NCI-H1105 (cell line): ENCODE measurements at places on chromosomes 1 and 21.

- no peak for DNase-seq
Measured at GRCh38 chr21:46079352-46080170, 18.4 kb upstream of the COL6A2 start.

DNA sequence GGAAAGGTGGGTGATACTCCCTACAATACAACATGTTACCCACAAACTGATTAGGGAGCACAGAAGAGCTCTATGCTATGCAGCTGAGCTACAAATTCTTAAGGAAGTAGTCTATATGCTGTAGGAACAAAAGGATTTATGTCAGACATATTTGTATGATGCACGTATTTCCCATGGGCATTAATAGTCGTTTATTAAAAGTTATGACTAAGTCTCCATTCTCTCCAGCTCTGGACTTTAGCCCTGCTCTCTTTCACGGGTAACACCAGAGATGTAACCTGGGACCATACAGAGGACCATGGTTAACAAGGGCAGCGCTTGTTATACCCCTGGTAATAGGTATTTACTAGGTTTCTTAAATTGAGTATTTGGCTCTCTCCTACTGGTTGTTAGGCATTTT is 168.2 kb upstream of the C1orf105 start:
- DNase-seq, result no peak

GRCh38 chr1:178501705-178502329 is 5.1 kb upstream of the CLEC20A start:
- DNase-seq, result peak; percentile 51

DNA sequence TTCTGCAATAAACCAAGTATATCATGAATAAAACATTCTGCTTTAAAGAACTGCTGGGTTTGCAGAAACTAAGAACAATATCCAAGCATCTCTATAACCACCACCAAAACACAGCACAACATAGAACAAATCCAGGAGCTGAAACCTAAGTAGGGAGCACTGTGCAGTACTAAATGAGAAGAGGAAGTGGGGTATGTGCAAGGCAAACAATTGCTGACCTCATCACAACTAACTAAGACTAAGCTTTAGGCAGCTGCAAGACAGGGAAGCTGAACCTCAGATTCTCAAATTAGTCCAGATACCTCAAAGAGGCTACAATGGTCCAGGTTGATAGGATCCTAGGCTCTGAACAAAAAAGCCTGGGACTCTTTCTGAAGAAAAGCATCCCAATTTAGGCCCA is 172.6 kb downstream of the SLC44A5 start:
- no peak for DNase-seq

DNA sequence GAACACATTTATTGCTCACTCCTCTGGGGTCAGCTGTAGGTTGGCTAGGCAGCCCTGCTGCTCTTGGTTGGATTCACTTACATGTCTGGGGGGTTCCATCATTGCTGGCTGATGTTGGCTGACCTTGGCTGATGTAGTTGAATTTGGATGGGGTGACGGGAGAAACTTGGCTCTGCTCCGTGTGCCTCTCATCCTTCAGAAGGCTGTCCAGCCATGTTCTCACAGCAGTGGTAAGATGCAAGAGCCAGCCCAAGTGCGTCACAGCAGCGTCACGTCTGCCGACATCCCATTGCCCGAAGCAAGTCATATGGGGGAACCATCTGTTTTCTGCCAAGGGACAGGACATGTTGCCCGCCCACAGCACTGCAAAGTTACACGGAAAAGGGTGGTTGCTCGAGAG is 613.5 kb downstream of the MATN1 start:
- DNase-seq, result no peak

DNA sequence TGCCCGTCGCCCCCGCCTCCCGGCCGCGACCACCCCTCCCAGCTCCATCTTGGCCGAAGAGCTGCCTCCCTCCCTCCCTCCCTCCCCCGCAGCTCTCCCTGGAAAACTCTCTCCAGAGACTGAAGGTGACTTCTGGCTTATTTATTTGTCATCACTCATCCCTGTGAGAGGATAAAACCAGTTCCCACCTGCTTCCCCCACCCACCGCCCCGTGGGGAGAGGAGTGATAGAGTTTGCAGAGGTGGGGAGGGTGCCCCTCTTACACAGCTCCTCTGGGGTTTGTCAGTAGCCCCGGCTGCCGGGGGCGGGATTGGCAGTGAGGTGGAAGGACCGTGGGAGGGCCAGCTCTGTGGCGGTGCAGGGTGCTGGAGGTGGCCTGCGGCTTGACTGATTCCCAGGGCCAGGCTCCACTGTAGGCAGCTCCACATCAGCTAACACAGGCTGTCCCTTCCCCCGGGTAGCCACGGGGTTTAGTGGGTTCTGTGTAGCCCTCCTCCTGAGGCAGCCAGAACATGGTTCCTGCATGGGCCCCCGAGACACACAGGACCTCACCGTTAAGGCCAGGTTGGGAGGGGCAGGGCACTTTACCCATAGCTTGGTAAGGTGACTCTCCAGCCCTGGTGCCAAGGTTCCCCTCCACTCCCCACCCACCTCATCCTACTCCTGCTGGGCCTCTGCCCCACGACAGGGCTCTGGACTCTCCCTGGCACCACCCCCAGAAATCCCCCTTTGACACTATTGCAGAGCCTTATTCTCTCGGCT is 62.2 kb downstream of the ELK4 start:
- DNase-seq, result no peak

DNA sequence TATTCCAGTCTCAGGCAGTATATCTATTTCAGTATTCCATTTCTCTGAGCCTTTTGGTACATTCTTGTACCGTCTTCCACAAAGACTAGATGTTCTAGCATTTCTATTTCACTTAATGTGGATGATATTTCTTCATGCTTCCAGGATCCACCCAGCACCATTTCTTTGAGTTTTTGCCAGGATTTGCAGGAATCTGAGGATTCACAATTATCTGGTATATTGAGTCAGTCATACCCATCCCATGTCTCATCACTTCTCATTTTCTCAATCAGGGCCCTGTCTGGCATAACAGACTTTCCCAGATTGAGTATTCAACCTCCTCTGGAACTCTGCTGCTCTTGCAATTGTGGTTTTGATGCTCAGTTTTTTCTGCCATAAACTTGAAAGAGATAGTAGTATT is 20.9 kb upstream of the COL11A1 start:
- DNase-seq, result no peak

DNA sequence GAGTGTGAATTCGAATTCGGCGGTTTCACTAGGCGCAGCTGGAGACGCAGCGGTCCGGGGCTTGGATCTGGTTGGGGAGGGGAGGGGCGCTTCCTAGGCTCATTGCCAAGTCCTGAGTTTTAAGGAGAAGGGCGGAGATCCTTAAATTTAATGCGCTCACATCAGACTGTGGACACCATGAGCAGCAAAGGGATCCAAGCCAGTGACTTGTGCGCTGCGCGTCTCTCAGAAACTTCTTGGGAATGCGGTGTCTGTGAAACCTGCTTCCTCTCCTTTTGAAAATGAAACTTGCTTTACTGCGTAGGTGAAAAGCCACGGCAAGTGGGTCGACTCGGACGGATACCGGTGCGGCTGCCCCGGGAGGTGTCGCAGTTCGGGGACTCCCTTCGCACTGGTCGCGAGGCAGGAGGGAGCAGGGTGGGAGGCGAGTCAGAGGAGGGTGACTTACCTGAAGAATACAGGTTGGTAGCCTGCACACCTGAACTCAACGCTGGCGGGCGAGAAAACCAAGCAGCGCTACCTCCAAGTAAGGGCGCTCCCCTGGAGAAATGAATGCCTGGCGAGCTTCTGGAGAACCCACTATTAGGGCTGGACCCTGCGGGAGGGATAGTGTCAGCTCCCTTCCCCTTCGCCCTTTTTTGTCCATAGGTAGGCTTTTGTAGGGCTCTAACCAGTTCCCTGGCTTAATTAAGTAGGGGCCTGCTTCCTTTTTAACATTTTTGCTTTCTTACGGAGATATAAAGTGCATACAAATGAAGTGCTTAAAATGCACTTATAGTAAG is 992 bp downstream of the TENT5C start:
- DNase-seq, result no peak

GRCh38 chr1:84502927-84503326 is 3.3 kb upstream of the SPATA1 start:
- DNase-seq, result no peak

DNA sequence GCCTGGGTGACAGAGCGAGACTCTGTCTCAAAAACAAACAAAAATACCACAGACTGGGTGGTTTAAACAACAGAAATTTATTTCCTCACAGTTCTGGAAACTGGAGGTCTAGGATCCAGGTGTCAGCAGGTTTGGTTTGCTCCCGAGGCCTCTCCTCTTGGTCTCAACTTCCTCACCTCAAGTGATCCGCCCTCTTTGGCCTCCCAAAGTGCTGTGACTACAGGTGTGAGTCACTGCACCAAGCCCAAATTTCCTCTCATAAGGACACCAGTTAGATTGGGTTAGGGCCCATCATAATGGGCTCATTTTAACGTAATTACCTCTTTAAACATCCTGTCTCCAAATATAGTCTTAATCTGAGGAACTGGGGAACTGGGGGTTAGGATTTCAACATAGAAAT is 35.5 kb downstream of the MFSD2A start:
- no peak for DNase-seq

GRCh38 chr1:31920956-31921355 is 17.2 kb downstream of the PTP4A2 start:
- DNase-seq, result no peak

DNA sequence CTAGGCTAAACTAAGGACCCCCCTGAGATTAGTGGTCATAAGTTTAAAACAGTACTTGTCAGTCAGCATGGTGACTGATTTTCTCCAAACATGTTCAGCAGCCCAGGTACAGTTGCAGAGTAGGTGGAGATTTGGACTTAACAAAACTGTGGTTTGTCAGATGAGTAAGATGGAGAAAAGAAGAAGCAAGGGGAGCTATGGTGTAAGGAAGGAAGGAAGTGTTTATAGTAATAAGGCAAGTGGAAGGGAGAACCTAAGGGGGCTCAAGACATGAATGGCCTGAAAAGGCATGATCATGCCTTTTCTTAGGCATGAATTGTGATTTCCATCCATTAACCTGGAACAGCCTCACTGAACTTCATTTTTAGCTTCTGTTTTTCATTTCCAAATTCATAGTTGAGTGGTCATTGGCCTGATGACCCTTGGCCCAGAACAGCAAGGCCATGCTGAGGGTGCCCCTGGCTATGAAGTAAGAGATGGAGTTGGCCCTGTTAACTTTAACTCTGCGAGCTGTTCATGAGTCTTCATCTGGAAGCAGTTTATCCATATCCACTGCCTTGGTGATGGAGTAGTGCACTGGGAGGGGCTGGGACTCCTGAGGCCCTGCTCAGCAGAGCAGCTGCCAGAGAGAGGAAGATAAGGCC is 60.7 kb downstream of the LRRC8D start:
- DNase-seq, result no peak

DNA sequence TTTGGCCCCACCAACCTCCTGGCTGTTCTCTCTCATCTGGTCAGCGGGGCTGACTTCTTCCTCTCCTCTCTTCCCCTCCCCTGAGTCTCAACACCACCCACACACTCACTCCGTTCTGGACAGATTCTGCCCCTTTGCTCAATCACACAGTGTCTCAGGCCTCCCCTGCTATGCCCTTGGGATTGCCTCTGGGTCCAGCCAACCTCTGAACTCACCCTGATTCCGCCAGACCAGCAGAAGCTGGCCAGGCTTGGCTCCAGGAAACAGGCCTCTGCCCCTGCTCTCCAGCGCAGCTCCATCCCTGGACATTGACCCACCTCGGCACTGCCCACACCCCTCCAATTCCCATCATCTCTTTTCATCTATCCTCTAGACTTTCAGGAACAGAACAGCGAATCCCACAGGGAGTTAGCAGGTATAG is 22.1 kb downstream of the AHDC1 start:
- DNase-seq, result no peak

- DNase-seq, result no peak
Measured at GRCh38 chr1:95620076-95620475, 386.1 kb downstream of the RWDD3 start.

DNA sequence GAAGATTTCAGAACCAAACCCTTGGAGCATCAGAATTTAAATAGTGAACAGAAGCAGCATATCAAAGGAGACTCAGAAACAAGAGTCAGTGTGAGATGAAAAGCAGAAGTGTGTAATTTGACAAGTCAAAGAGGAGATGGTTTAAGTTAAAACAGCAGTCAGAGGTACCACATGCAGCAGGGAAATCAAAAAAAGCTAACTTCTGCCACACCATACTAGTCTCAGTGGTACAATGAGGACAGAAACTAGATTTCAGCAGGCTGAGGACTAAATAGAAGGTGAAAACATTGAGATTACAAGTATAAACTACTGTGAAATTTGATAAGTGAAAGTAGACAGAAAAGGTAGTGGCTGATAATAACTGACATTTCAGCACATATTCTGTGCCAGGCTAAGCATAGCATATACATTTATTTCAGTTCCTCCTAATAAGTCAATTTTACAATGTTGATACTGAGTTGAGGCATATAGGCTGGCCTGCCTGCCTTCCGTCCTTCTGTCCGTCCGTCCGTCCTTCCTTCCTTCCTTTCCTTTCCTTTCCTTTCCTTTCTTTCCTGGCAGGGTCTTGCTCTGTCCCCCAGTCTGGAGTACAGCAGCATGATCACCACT is 12.6 kb downstream of the SUCO start:
- DNase-seq, result no peak
